A673 (cell line): ENCODE measurements at places on chromosomes 3 and 15. TPM values are rescaled to one million over a fixed set of nuclear protein-coding genes. Genes with fewer than 3 reads are reported as not detected.

The WDR72 gene
- not detected in 2 replicates for total RNA-seq

The HHATL gene
- not detected in 2 replicates for total RNA-seq

The SNX22 gene
- total RNA-seq: 2.6 and 2.7 TPM in 2 replicates

The GATA2 gene
- 14.2 and 19.4 TPM in 2 replicates for total RNA-seq

The VGLL3 gene
- 20.7 and 26.8 TPM in 2 replicates for total RNA-seq

The DUOXA1 gene
- 0.95 and 1.1 TPM in 2 replicates for total RNA-seq

The SPTBN5 gene
- total RNA-seq: 2.4 and 3.2 TPM in 2 replicates

The NUP210 gene
- total RNA-seq: 11.4 and 16.3 TPM in 2 replicates

The DCBLD2 gene
- 29.9 and 33.6 TPM in 2 replicates for total RNA-seq

The CHST14 gene
- total RNA-seq: 14.3 and 17.6 TPM in 2 replicates

The TNFAIP8L3 gene
- total RNA-seq: 0.15 and 0.24 TPM in 2 replicates

The DUOX2 gene
- 0.98 and 0.99 TPM in 2 replicates for total RNA-seq

The SCG3 gene
- 0.21 and 0.22 TPM in 2 replicates for total RNA-seq

The RTF1 gene
- total RNA-seq: 47.6 and 55.3 TPM in 2 replicates

The IL20RB gene
- 4.0 and 4.2 TPM in 2 replicates for total RNA-seq

The SCAMP5 gene
- total RNA-seq: 3.8 and 5.8 TPM in 2 replicates

The EIF2A gene
- 105 and 113 TPM in 2 replicates for total RNA-seq
